ENCODE measurements at places on chromosomes 4 and X.
A peak's percentile ranks its signal among the peaks of the same experiment; 100 is the strongest.

- no peak for ATAC-seq
These were observed 28.3 kb upstream of the PLCXD1 start for GRCh38 chrX:252957-253291.

DNA sequence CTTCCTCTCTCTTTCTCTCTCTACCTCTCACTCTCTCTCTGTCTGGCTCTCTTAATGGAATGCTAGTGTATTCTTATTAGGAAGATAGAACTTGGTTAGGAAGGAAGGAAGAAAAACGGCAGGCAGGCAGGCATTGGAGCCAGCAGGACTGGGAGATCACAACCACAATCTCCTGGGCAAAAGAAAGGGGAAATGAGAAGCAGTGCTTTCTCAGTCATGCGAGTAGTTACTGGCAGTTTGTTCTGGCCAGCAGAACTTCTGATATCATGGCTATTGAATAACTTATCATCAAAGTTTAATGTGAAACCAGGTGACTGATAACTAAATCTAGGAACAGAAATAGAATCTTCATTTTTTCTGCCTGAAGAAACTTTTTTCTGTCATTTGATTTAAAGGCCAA lies 60.9 kb upstream of the PAGE1 start:
- no peak for ATAC-seq

DNA sequence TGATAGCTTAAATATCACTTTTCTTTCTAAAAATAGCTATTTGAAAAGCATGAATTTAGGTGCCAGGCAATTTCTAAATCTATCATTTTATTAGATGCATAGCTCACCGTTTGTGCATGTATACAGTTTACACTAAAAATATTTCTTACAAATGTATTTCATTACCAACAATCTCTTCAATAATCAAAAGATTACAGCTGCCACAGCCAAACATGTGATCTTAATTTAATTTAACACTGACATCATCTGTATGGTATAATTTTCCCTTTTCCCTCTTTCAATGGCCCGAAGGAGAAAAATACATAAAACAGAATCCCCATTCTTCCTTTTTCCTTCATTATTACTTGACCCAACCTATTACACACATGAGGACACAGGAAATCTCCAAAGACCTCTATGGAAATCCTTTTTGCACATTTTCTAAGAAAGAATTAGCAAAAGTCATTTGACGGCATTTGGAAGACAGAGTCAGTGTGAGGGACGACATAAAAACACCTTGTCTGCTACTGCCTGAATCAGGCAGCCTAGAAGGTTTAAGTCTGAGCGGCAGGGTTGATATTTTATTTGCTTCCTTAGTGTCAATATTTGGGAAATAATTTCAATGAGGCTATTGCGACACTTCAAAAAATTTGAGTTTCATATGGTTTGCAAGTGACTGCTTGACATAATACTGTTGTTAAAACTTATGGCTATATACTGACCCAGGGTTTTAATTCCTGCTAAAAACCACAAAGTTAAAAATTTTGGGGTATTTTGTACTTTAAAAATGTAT lies 111.2 kb downstream of the TTC29 start:
- no peak for ATAC-seq

GRCh38 chrX:136453771-136454170 lies 34.0 kb upstream of the BRS3 start:
- ATAC-seq = no peak

GRCh38 chr4:99405433-99406115 lies 29.6 kb downstream of the ADH7 start:
- ATAC-seq = peak; percentile 81

Data from esophagus mucosa (tissue), 1 donor.